Fibroblast of villous mesenchyme (primary cell): ENCODE measurements at places on chromosomes 12 and 14. TPM values are rescaled to one million over a fixed set of nuclear protein-coding genes. Genes with fewer than 3 reads are reported as not detected.

DNA sequence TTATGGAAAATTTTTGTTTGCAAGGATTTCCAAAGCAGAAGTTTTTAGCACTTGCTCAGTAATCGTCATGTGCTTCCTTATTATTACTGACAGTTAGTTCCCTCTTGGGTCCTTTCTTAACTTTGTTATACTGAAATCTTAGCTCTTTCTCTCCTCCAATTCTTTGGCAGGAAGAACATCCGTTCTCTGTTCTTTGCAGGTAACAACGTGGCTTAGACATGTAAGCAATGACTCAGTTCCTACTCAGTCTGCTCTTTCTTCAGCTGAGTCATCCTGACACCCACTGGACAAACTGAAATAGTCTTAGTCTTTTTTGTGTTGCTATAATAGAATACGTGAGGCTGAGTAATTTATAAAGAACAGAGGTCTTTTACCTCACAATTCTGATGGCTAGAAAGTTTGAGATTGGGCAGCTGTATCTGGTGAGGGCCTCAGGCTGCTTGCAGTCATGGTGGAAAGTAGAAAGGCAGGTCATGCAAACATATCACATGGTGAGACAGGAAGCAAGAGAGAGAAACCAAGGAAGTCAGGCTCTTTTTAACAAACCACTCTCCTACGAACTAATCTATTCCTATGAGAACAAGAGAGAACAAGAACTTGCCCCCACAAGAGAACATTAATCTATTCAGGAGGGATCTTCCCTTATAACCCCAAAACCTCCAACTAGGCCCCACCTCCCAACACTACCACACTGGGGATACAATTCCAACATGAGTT, 49.2 kb downstream of the TESPA1 start:
- DNase-seq: peak; percentile 71

DNA sequence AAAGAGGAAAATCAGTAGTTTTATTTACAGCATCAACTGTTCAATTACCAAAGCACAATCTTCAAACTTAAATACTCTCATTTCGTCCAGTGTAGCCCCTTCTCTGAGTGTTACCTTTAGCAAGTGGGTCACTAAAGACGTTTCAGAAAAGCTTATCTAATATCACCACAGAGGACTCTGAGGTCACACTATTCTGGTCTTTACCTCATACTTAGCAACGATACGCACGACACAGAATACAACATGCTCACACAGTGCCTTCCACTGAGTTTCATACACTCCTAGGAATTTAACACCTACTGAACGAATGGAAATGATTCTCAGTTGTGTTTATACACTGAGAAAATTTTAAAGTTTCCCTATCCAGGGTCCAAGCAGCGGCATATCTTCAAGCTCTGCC, 2.0 kb downstream of the SYT10 start:
- no peak for DNase-seq

GRCh38 chr12:25590011-25590721, 37.1 kb upstream of the LMNTD1 start:
- no peak for DNase-seq

GRCh38 chr14:74038020-74038859, 19.1 kb downstream of the BBOF1 start:
- DNase-seq: peak; percentile 75

The PTHLH gene
- 1.3 and 1.6 TPM in 2 replicates for total RNA-seq

The INSM2 gene
- total RNA-seq: not detected in 2 replicates

The GRIP1 gene
- total RNA-seq: 0.32 and 1.7 TPM in 2 replicates

The CCDC198 gene
- not detected in 2 replicates for total RNA-seq

The PRB2 gene
- total RNA-seq: not detected in 2 replicates
